Activated effector memory CD4-positive, alpha-beta T cell treated with Interleukin-2 at 50 U/mL for 16 hours (primary cell): ENCODE measurements at places on chromosomes 3 and 15.

DNA sequence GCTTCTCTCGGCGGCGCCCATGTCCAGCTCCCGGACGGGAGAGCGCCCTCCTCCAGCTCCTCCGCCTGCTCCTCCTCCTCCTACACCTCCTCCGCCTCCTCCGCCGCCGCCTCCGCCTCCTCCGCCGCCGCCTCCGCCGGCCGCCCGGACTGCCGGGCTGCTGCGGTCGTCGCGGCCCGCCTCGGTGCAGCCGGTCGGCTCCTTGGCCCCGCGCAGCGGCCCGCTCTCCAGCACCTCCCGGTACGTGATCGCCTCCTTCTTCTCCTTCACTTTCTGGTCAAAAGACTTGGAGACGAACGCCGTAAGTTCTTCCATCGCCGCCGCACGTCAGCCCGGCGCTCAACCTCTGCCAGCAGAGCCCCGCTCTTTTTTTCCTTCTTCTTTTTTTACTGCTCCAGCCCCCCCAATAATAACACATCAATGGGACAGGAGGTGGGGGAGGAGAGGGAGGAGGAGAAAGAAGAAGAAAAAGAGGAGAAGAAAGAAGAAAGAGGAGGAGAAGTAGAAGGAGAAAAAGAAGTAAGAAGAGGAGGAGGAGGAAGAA is 438 bp downstream of the SHOX2 start:
- DNase-seq = no peak

- DNase-seq = no peak
These were observed 218.6 kb downstream of the PDCD6IP start for GRCh38 chr3:34016925-34017587.

GRCh38 chr15:41689834-41690233 is 29.6 kb downstream of the MGA start:
- DNase-seq = no peak

- DNase-seq = no peak
These were observed 438.5 kb upstream of the RGMA start for GRCh38 chr15:93527374-93528050.

DNA sequence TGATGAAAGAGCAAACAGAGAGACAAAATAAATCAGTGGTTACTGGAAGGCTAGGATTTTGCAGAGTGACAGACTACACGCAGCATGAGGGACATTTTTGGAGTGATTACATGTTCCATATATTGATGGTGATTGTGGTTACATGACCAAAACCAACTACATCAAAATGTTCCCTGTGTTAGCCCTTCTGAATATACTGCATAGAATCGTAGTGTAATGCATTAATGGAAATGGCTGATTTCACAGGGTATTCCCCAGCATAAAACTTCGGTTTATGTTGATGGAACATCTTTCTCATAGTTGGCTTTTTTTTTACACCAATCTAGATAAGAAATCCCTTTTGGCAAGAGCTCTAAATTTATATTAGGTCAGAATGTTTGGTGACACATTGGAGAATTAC is 191.3 kb upstream of the CMC1 start:
- no peak for DNase-seq

GRCh38 chr3:15932348-15933300 is 134.8 kb upstream of the ANKRD28 start:
- no peak for DNase-seq

DNA sequence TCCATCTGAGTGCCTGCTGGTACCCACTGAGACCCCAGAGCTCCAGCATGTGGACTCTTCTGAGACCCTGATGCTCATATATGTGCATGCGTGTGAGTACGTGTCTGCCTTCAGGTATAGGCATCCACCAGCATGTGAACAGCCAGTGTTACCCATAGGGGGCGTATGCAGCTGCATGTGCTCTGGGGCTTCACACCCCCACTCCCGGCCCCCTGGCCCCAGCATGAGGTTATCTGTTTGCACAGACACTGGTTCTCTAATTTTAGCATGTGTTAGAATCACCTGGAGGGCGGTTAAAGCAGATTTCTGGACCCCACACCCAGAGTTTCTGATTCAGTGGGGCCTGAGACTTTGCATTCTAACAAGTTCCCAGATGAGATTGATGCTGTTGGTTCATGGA is 824 bp upstream of the CILP start:
- DNase-seq = no peak

GRCh38 chr3:10982782-10983181 is 9.8 kb upstream of the SLC6A1 start:
- no peak for DNase-seq

DNA sequence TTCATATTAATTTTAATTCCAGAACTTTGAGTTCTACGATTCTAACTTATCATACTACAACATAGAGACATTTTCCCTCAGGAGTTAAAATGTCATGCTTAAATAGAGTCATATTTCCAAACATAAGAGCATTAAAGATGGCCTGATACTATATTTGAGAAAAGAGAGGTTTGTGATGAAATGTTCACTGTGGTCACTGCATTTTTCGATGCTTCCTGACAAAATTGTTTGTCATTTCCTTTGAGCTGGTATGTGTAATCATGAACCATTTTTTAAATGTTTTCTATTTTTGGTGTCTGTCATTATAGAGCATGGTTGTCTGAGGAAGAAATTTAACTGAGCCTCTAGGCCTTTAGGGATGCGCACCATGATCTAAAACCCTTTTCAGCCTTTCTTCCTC is 721.4 kb upstream of the NR2F2 start:
- no peak for DNase-seq

GRCh38 chr3:69072928-69073327 is 7.2 kb downstream of the UBA3 start:
- no peak for DNase-seq
